ENCODE measurements at places on chromosomes 1 and 21. TPM values are rescaled to one million over a fixed set of nuclear protein-coding genes. Genes with fewer than 3 reads are reported as not detected.

The KRTAP21-2 gene
- total RNA-seq = not detected

The VHLL gene
- total RNA-seq = not detected

The KDF1 gene
- not detected for total RNA-seq

The OR2T35 gene
- not detected for total RNA-seq

The PLPP3 gene
- 270 TPM for total RNA-seq

The GBP7 gene
- not detected for total RNA-seq

The TNNI3K gene
- not detected for total RNA-seq

The DIO1 gene
- total RNA-seq = not detected

The RGS4 gene
- 255 TPM for total RNA-seq

The TPTE gene
- not detected for total RNA-seq

The RHD gene
- not detected for total RNA-seq

The TNFRSF4 gene
- total RNA-seq = 0.65 TPM

The LMX1A gene
- not detected for total RNA-seq

The MAGI3 gene
- 8.3 TPM for total RNA-seq

The TNFAIP8L2 gene
- total RNA-seq = not detected

The PROX1 gene
- total RNA-seq = not detected

The CHRNB2 gene
- total RNA-seq = under 0.01 TPM

The CCDC185 gene
- not detected for total RNA-seq

The S100A12 gene
- total RNA-seq = not detected

The PDE4B gene
- total RNA-seq = 2.3 TPM

The UCK2 gene
- 61.7 TPM for total RNA-seq

The HSF2BP gene
- total RNA-seq = 2.3 TPM

The TMEM240 gene
- 3.6 TPM for total RNA-seq

The PLA2G2D gene
- not detected for total RNA-seq

The PM20D1 gene
- total RNA-seq = not detected

The S100A2 gene
- total RNA-seq = 3.3 TPM

All from fibroblast of the aortic adventitia (primary cell).